ENCODE measurements at places on chromosomes 5 and 9.

- no peak for DNase-seq
These were observed 27.6 kb upstream of the LTC4S start for GRCh38 chr5:179766021-179766725.

GRCh38 chr9:88880199-88880598 lies 111.1 kb upstream of the S1PR3 start:
- no peak for DNase-seq

DNA sequence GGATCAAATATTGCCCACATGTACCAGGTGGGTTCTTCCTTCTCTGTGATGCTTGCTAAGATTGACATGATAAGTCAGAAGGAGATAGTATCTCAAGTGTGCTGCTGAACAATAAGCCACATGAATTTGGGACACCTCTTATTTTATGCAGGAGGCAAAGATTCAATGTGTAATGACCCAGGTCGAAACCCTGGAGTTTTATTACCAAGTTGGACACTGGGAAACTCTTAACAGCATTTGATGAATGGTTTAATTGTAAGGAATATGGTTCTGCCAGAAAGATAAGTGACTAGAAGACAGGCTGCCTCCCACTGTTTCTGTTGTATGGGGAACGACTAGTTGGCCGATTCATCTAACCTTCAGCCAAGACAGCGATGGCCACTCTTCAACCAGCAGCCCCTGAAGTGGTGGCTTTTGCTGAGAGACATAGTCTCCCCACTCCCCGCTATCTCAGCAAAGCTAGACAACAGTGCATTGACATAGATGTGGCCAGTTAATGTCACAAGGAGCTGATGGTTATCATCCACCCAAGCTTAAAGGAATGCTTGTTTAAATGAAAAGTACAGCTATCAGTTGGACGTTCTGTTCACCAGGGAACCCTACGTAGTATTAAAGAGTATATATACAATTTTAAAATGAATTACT lies 407.7 kb downstream of the KDM4C start:
- no peak for DNase-seq

DNA sequence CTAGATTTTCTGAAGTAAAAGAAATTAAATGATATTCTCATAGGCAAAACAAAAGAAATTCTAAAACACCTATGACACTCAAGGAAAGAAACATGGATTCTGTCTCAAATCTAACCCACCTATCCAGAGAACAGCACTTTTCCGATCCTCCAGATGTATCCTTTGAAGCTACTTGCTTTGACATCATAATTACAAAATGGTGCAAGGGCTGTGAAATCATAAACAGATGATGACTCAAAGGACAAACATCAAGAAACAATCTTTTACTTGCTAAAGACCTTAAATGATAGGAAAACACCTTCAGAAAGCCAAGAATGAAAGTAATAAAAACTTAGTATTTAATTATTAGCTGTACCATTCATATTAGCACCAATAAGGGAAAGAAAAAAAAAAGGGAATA lies 202.6 kb downstream of the DENND1A start:
- DNase-seq = no peak

DNA sequence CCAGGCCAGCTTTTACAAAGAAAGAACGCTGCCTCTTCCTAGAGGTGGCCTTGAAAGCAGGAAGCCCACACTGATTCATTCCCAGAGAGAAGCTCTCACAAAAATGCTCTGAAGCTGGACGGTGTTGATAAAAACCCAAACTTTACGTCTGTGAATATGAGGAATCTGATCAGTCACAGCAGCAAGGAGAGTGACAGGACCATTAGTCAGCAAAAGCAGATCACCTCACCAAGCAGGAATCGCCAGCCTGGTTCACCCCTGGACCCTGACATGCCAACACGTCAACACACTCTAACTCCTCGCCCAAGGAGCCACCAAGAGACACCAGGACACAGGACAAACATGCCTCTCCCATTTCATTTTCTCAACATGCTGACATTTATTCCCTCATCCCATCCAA lies 70.6 kb upstream of the ZNF622 start:
- no peak for DNase-seq

DNA sequence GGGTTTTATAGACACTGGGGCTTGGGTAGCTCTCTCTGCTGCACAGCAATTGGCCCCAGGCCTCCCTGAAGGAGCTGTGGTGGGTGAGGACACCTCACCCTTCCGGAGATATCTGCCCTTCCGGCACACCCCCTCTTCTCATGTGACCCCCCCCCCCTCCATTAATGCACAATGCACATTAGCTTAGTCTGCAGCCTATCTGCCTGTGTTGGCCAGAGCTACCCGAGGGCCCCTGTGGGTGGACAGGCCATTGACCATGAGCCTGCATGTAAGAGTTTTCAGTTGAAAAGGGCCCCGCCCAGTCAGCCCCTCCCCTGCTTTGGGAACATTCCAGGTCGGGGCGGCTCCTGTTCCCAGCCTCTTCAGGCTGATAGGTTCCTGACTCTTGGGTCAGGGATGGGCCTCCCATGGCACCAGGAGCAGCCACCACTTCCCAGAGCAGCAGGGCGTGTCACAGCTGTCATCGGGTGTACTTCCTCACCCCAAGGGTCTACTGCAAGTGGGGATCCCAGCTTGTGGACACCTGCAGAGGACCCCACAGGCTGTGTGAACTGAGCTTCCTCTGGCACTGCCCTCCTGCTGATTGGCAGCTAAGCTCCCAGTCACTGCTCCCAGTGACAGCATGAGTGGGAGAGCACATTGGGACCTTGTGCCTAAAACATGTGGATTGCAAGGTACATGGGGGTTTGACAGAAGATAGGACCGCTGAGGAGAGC lies 17.8 kb downstream of the PHF2 start:
- DNase-seq = peak; percentile 51

- no peak for DNase-seq
These were observed 148.5 kb upstream of the MRPS30 start for GRCh38 chr5:44660251-44660650.

GRCh38 chr5:136724161-136724560 lies 358.8 kb upstream of the TRPC7 start:
- DNase-seq = no peak

- DNase-seq = peak; percentile 89
These were observed 7.6 kb upstream of the BARX1 start for GRCh38 chr9:93962561-93963440.

DNA sequence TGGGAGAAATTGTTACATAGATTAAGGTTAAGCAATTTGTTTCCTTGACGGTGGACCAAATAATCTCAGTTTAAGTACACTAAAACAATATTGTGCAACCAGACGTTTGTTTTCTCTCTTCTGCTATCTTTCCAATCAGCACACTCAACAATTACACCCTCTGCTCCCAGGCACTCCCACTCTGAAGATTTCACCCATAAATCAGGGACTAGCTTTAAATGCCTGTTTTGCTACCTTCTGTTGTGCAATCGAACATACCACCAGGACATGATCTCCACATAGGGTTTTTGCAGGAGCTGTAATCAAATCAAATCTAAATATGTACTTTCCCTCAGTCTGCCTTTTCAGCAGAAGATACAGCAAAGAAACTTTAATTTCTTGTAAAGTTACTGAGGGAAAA lies 405.8 kb upstream of the TLE4 start:
- DNase-seq = no peak

GRCh38 chr9:97412626-97413385 lies 910 bp downstream of the TDRD7 start:
- DNase-seq = peak; percentile 70

- no peak for DNase-seq
These were observed 58.6 kb downstream of the WDR70 start for GRCh38 chr5:37437711-37438110.

Data from H7 (cell line).